ENCODE measurements at places on chromosomes 13 and 19. TPM values are rescaled to one million over a fixed set of nuclear protein-coding genes. Genes with fewer than 3 reads are reported as not detected.
A peak's percentile ranks its signal among the peaks of the same experiment; 100 is the strongest.

DNA sequence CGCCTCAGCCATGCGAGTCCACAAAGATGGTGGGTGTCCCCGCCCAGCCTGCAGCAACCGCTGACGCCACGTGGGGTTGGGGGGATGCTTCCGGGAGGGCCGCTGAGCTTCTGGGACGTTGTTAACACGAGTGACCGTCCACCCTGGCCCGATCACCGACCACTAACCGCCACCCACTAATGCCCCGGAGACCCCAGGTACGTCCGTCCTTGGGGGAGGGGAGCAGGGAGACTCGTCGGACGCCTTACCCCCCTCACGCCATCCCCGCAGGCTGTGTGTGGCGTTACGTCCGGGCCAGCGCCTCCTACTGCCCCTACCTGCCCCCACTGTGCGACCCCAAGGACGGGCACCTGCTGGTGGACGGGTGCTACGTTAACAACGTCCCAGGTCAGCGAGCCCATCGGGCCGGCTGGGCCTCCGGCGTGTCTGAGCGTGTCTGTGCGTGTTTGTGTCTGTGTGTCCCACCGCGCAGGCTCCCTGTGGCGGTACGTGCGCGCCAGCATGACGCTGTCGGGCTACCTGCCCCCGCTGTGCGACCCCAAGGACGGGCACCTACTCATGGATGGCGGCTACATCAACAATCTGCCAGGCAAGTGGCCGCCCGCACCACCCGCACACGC lies 21.3 kb downstream of the PNPLA6 start:
- no peak overlapping the region for H3K4me3 ChIP-seq
- H3K27me3 ChIP-seq: no peaks in the 10 kb centered on the region
- peaks cover 37% of the 10 kb centered on the region for H3K36me3 ChIP-seq
- no peak overlapping the region for H3K27ac ChIP-seq
- no peaks in the 10 kb centered on the region for H3K4me1 ChIP-seq

DNA sequence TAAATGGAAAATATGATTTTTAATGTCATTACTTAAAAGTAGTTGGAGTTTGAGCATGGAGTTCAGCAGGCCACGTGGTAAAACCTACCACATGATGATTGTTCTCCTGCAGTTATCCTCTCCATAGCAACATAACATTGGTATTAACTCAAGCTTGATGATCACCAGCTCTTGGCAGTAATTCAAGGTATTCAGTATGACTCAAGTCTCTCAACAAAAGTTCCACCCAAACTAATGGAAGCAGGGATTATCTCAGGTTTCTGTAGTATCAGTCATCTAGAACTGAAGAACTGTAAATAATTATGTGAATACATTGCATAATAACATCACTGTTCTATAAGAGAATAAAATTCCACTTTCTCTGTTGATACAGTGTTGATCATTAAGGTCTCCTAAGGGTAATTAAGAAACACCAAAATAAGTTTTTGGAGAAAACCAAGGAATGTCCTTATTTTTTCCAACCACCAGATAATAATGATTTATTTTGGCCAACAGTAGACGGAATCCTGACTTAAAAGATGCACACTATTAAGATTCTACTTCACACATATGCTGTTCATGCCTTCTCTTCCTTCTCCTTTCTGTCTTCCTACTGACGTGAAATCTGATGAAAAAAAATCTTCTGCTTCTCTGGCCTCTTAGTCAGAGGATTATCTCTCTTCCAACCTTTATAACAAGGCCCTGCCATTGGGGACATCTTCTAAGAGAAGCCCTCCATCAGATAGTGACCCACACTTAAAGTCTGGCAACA lies 1092.3 kb downstream of the EFNB2 start:
- no peak overlapping the region for H3K27ac ChIP-seq
- H3K4me3 ChIP-seq: no peak overlapping the region
- no peaks in the 10 kb centered on the region for H3K36me3 ChIP-seq

DNA sequence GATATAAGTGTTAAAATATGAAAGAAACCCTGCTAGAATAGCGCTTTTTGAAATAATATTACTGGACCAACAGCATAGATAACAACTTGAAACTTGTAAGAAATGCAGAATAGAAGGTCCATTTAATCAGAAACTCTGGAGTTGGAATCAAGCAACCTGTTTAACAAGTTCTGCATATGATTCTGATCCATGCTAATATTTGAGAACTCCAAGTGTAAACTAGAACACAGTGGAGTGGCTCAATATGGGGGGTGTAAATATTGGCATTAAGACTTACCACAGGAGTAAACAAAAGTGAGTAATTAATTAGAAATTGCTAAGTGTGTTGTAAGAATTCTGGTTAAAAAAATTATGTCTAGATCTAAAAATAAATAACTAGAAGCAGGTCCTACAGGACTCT lies 151.2 kb downstream of the SLITRK1 start:
- H3K27ac ChIP-seq: no peak overlapping the region
- no peaks in the 10 kb centered on the region for H3K36me3 ChIP-seq
- no peaks in the 10 kb centered on the region for H3K27me3 ChIP-seq
- no peak for DNase-seq
- H3K4me1 ChIP-seq: no peaks in the 10 kb centered on the region

DNA sequence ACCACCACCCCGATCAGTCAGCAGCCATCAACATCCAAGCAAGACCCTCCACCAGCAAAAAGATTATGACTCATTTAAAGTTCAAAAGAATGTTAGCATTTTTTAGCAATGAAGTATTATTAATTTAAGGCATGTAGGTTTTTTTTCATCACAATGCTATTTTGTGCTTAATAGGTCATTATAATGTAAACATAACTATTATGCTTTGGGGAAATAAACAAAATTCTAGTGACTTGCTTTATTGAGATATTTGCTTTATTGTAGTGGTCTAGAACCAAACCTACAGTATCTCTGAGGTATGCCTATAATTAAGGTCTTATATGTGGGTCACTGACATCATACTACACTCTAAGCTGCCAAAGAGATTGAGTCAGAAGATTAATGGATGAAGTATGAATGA lies 20.0 kb downstream of the KLF12 start:
- DNase-seq: no peak
- peaks cover 31% of the 10 kb centered on the region for H3K36me3 ChIP-seq
- no peak overlapping the region for H3K4me3 ChIP-seq

DNA sequence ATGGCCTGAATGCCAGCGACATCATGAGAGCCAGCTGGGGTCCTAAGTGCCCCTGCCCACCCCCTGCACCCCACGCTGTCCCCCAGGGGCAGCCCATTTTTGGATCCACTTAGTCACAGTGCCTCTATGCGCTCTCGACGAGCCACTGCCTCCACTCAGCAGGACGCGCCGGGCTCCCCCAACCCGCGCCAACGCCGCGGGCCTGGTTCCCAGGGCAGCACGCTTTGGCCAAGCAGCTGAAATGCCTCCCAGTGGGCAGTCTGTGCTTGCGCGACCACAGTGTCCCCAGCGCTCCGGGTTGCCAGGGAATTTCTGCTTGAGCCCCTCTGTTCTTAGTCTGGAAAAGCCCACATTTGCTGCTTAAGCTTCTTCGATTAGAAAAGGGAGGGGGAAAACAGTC lies 39.4 kb downstream of the TMED1 start:
- H3K4me3 ChIP-seq: peak overlapping the region; percentile 68
- H3K27me3 ChIP-seq: no peaks in the 10 kb centered on the region
- H3K36me3 ChIP-seq: peaks cover 27% of the 10 kb centered on the region
- H3K4me1 ChIP-seq: peaks cover 36% of the 10 kb centered on the region
- peak overlapping the region; percentile 97 for H3K27ac ChIP-seq

RNF6 gene
- total RNA-seq: 37.0 TPM
